ENCODE measurements at places on chromosomes 3 and 15.

GRCh38 chr3:182793663-182794454, 555 bp downstream of the ATP11B start:
- peak; percentile 19 for DNase-seq

DNA sequence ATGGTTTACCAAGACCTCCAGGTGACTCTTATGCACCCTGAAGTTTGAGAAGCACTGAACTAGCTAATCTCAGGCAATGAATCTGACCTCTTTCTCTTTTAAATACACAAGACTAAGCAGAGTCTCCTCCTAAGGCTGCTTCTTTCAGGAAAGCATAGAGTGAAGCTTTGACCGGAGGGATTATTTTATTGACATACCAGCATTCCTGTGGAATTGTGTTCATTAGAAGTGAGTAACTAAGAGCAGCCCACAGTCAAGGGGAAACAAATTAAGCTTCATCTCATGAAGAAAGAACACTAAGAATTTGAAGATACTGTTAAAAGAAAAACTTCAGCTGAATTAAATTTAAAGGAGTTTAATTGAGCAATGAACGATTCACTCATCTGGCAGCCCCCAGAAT, 963.5 kb downstream of the NTRK3 start:
- no peak for DNase-seq

DNA sequence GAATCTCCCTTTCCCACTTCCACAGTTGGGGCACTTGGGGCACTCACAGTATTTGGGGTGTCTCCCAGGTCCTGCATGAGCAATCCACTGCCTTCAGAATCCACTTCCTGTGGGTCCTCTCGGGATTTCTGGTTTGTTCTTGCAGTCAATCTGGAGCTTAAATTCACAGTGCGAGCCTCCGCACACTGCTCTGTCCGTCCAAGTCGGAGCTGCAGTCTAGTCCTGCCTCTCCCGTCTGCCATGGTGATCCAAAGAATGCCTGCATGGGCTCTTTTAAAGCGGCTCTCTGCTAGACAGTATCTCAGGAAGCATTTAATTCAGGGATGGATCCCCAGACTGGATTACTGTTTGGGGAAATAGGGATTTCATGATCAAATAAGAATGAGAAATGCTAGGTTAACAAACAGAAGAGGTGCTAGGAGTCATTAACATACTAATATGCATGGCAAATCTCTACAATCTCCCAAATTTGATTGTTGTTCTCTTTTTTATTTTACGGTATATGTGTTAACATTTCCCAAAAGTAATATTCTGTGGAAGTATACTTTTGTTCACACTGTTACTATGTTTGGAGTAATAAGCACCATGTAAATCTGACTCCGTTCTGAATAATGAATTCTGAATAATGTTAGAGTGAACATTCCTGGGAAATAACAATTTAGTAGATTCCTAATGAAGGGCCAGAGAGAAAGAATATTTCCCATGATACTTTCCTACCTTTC, 142.5 kb downstream of the HCN4 start:
- no peak for DNase-seq

DNA sequence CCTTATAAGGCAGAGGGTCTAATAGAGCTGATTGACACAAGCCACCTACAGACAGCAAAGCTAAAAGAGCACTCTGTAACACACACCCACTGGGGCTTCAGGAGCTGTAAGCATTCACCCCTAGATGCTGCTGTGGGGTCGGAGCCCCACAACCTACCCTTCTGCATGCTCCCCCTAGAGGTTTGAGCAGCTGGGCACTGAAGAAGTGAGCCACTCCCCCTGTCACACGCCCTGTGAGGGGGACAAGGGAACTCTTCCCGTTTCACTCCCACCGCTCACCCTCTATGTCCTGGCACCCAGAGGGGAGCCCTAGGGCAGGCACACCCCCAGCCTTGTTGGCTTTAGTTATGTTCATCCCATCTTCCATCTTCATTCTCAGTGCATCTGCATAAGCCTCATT, 9.4 kb upstream of the CSTA start:
- DNase-seq: no peak

- DNase-seq: no peak
Measured at GRCh38 chr3:60772584-60772983, 478.7 kb downstream of the FHIT start.

DNA sequence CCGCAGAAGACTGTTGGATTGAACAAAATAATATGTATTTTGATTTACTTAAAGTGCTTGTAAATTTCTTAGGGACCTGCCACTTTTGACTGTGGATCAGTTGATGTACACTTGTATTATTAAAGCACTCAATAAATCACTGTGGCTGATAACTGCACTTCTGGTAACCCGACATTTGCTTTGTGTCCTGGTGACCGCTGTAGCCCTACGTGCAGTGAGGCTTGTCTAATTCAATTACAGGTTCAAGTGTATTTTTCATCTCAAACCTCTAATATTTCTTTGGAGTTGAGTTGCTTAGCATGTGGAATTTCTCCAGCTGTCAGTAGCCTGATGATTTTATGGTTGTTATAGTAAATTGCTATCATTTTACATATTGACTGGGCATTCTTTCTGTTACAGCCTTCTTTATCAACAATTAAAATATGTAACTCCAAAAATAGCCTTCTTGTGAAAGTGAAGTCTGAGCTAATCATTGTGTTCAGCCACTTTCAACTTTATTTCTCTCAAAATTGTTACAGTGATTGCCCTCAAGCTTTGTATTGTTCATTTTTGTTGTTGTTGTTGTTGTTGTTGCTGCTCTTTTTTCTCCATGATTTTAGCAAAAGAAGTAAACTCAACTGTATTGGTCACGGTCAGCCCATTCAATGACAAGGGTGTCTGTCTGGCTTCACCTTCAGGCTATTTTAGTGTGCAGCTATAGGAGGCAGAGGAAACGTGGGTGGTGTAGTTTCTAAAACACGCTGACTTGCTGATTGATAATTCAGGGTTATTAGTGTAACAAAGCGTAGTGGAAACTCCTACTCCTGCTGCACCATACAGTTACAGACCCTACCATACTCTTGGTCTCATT, 215.1 kb upstream of the UBE2E1 start:
- no peak for DNase-seq

- DNase-seq: no peak
Measured at GRCh38 chr3:112338021-112338726, 5.2 kb downstream of the CD200 start.

GRCh38 chr15:27622371-27622770, 476.7 kb downstream of the OCA2 start:
- no peak for DNase-seq

DNA sequence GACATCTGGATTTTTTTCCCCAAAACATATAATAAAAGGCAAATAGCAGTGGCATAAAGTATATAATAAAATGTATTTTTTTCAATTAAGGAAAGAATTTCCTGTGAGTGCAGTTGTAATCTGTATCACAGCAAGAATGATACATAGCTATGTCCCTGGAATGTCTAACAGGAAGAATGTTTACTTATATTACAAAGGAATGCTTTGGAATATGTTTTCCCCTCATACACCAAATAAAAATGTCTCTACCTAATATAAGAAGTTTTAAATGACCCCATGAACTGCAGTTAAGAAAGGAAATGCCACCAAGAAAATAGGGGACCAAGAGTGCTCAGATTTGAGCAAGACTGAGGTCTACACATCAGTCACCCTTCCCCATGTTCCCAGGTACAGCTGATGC, 38.0 kb upstream of the ATP11B start:
- DNase-seq: no peak

DNA sequence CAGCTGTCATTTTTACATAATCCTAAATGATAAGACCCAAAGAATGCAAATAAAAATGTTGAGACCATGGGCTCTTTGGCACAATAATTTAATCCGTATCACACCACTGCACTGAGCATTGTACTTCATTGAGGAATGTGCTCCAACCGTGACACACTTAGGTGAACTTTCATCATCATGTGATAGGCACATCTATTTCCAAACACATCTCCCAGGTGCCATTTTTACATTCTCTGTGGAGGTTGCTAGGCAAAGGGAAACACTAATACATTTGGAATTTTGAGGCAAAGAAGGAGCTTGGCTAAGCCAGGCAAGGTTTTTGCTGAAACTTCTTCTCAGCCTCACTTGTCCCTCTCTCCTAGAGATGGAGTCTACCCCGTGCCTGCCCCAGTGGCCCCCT, 68.7 kb downstream of the LRTM1 start:
- no peak for DNase-seq

- DNase-seq: no peak
Measured at GRCh38 chr3:158725348-158726011, 6.8 kb downstream of the RARRES1 start.

- DNase-seq: peak; percentile 73
Measured at GRCh38 chr3:148697306-148698189, at the start of gene AGTR1. Gene AGTR1 (plus strand): TSS chr3:148697903. CDS start chr3:148741036, 43,133 bp downstream.

- no peak for DNase-seq
Measured at GRCh38 chr15:35583863-35584528, 38.0 kb upstream of the DPH6 start.

DNA sequence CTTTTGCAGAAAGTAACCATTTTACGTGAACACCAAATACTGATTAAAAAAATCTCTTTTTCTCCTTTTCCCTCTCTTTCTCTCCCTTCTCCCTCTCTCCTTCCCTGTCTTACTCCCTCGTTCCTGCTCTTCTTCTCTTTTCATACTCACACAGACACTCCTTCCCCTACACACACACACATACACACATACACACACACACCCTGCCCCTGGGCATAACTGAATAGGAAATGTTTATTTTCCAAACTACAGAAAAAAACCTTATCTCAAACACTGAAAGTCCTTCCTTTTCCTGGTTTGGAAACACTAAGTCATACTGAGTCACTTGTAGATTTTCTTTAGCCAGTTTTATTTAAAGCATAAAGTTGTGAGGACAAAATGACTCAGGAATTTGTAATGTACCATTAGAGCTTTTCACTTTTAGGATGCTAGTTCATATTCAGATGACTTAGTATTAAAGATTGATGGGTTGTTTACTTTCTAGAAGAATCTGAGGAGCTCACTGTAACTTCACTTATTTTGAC, 62.4 kb downstream of the MBNL1 start:
- no peak for DNase-seq

DNA sequence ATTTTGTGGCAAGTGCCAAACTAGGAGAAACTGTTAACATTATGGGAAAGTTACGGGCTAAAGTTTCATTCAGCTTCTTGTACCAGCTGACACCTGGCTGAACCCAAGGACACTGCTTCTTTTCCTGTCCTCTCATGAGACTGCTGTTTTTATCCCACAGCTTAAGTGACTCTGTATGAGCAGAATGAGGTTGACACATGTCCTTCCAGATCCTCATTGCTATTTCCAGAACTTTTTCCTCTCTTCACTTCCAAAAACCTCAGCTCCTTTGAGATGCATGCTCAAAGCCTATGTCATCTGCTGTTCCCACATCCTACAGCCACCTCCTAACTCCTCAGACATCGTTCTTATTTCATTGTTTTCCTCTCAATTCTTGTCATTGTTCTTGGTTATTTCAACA, 183.6 kb downstream of the DCLK3 start:
- no peak for DNase-seq

GRCh38 chr3:42491881-42492507, 10.4 kb upstream of the VIPR1 start:
- no peak for DNase-seq

- no peak for DNase-seq
Measured at GRCh38 chr3:43210049-43211027, 76.0 kb upstream of the SNRK start.
